Neuronal stem cell (in vitro differentiated cells): ENCODE measurements at places on chromosomes 3 and 15.

DNA sequence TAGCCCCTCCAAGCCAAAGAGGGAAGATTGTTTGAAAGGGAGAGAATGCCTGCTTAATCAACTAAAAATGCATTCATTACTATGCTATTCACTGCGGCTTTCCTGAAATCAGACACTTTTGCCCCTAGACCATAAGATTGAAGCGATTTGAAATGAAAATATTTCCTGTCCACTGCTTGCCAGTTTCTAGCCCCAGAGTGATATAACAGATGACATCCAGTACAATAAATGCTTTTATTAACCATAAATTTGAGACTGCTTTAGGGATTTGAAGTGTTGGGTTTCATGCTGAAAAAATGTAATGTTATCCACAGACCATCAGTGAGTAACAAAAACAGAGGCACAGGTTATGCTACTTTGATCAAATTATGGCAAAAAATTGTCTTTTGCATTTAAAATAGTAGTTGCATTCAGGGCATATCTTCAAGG, 14.1 kb downstream of the IL17RD start:
- H3K36me3 ChIP-seq, result peaks cover 15% of the 10 kb centered on the region
- H3K27ac ChIP-seq, result no peak overlapping the region
- H3K4me3 ChIP-seq, result no peak overlapping the region
- DNase-seq, result no peak
- no peaks in the 10 kb centered on the region for H3K27me3 ChIP-seq

DNA sequence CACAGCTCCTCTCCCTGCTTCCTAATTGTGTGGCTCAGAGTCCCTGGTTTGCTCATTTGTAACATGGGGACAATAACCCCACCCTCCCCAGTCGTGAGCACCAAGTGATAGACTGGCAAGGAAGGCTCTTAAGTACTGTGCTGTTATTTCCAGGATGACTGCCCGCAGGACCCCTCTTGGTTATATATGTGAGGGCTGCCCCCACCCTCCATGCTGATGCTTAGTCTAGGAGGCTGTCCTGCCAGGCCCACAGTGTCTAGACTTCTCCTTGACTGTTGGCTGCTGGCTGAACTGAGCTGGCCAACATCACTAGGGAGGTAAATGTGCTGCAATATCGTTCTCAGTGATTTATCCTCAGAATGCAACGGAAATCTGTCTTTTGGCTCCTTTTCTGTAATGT, 45.1 kb downstream of the RAB11A start:
- H3K27ac ChIP-seq, result no peak overlapping the region
- H3K4me3 ChIP-seq, result no peak overlapping the region
- H3K4me1 ChIP-seq, result peaks cover 7% of the 10 kb centered on the region
- peaks cover 3% of the 10 kb centered on the region for H3K36me3 ChIP-seq
- H3K27me3 ChIP-seq, result no peaks in the 10 kb centered on the region

- no peak overlapping the region for H3K27ac ChIP-seq
- H3K4me3 ChIP-seq, result peak overlapping the region; percentile 97
- no peaks in the 10 kb centered on the region for H3K4me1 ChIP-seq
Measured at GRCh38 chr3:160401291-160402095, 2.0 kb downstream of the SMC4 start.

GRCh38 chr15:98138910-98139309, 178.4 kb downstream of the ARRDC4 start:
- no peak for DNase-seq
- H3K27ac ChIP-seq, result no peak overlapping the region
- no peaks in the 10 kb centered on the region for H3K4me1 ChIP-seq
- H3K36me3 ChIP-seq, result no peaks in the 10 kb centered on the region
- no peak overlapping the region for H3K4me3 ChIP-seq

DNA sequence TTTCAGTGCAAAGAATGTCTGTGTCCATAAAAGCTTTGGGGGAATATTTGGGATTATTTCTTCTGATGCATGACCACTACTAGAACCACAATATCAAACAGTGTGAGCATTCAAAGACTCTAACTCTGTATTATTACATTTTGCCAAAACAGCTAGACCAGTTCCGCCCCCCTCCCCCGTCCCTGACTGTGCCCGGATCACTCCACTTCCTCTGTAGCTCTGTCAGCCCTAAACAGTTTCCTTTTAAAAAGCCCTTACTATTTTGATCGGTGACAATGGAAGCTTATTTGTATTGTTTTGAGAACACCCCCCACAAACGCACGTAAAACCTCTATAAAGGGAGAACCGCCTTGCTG, 36.6 kb upstream of the EPHB3 start:
- no peak for DNase-seq
- peak overlapping the region; percentile 41 for H3K4me3 ChIP-seq
- H3K27me3 ChIP-seq, result no peaks in the 10 kb centered on the region
- H3K36me3 ChIP-seq, result no peaks in the 10 kb centered on the region
- no peak overlapping the region for H3K27ac ChIP-seq

DNA sequence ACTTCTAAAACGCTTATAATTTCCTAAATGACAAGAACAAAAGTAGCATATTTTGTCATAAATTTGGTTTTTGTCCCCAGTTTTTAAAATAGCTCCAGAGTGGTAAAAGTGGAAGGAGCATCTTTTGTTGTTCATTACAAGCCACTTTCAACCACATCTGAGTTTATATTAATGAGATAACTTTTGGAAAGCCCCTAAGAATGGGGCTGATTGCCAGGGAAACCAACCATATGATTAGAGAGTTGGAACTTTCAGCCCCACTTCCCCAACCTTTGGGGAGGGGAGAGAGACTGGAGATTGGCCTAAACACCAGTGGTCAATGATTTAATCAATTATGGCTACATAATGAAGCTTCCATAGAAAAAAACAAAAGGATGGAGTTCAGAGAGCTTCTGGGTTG, 57.4 kb downstream of the CPA3 start:
- no peak overlapping the region for H3K27ac ChIP-seq
- H3K27me3 ChIP-seq, result no peaks in the 10 kb centered on the region
- no peak for DNase-seq

DNA sequence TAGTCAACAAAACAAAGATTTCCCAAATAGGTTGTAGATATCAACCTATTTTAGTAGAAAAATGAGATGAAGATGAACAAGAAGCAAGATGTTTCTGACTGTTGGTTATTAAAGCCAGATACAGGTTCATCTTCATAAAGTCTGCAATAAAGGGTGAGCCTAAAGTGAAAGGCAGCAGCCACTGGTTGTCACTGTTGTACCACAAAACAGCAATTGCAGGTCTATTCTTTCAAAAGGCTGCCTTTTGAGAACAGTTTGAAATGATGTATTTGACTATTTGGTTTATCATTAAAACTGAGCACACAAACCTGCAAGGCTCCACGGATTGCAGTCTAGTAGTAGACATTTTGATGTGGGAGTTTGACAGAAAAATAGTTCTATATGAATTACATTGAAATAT, 543.4 kb downstream of the GBE1 start:
- H3K27ac ChIP-seq, result no peak overlapping the region
- H3K4me1 ChIP-seq, result no peaks in the 10 kb centered on the region
- H3K36me3 ChIP-seq, result no peaks in the 10 kb centered on the region
- H3K4me3 ChIP-seq, result no peak overlapping the region
- DNase-seq, result peak; percentile 9
- H3K27me3 ChIP-seq, result no peaks in the 10 kb centered on the region

DNA sequence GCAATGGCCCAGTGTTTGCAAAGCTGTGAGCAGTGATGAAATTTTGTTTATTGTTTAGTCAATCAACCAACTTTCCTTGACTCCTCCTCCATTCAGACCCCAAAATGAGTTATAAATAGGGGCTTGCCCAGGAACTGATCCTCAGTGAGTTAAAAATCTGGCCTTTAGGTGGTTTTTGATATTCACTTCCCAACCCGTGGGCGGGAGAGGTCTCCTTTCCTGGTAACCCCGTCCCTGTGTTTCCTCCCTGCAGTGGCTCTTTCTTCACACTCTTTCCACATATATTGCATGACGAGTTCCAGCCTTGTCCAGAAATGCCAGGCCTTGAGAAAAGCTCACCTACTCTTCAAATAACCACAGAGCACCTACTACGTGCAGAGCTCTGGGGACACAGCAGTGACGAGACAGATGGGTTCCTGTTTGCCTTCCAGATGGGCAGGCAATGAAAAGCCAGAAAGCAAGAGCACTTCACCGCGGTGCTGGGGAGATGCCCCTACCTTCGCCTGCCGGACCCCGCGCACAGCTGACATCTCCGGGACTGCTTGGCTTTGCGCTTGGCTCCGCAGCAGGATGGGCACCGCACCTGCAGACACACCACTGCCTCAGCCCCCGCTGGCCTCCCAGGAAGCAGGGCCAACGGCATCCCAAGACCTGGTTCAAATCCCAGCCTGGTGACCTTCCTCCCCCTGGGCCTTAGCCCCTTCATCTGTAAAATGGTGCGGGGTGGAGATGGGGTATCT, 17.2 kb downstream of the SSUH2 start:
- H3K4me1 ChIP-seq, result peaks cover 11% of the 10 kb centered on the region
- H3K27ac ChIP-seq, result no peak overlapping the region
- H3K36me3 ChIP-seq, result no peaks in the 10 kb centered on the region
- no peak overlapping the region for H3K4me3 ChIP-seq
- no peaks in the 10 kb centered on the region for H3K27me3 ChIP-seq
- no peak for DNase-seq

DNA sequence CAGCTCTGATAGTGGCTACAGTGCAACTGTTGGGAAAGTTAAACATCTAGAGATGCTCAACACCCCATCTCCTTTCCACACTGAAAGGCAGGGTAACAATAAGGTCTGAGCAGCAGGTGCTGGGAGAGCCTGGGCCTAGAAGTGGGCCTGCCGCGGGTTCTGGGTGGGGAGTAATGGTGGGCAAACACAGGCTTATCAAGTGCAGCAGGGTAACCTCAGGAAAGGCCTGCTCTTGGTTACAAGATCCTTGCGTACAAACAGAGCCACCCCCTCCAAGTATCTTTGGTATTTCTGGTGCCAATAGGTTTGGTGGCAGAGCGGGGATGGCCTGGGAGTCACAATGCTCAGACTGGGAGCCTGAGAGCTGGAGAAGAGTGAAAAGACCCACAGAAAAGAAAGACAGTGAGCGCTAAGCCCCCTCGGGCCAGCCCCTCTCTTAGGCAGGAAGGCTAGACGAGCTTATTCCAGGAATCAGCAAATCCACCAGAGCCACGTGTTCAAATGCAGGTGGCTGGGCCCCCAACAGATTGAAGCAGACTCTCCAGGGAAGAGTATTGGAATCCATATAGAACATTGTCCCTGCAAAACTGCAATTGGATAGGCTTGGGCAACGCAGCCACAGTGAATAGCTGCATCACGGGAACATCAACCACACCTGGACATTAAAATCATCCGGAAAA, 2.7 kb downstream of the IQSEC1 start:
- DNase-seq, result no peak
- peaks cover 13% of the 10 kb centered on the region for H3K4me1 ChIP-seq
- H3K36me3 ChIP-seq, result no peaks in the 10 kb centered on the region
- no peak overlapping the region for H3K27ac ChIP-seq
- no peak overlapping the region for H3K4me3 ChIP-seq
- H3K27me3 ChIP-seq, result peaks cover 24% of the 10 kb centered on the region

DNA sequence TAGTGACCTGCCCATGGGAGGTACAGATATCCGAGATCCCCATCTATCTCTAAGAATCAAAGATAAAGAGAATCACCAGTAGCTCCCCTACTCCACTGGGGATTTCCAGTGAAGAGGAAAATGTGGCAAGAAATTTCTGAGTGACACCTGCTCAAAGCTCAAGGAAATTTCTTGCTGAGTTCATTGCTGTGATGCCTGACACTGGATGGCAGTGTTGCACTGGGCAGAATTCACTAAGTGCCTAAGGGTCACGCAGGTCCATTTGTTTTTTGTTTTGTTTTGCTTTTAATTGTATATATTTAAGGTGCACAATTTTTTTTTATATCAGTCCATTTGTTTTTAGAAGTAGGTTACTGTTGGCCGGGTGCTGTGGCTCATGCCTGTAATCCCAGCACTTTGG, 109.5 kb upstream of the KCNAB1 start:
- H3K27me3 ChIP-seq, result no peaks in the 10 kb centered on the region
- no peak overlapping the region for H3K4me3 ChIP-seq
- no peaks in the 10 kb centered on the region for H3K4me1 ChIP-seq
- no peaks in the 10 kb centered on the region for H3K36me3 ChIP-seq

DNA sequence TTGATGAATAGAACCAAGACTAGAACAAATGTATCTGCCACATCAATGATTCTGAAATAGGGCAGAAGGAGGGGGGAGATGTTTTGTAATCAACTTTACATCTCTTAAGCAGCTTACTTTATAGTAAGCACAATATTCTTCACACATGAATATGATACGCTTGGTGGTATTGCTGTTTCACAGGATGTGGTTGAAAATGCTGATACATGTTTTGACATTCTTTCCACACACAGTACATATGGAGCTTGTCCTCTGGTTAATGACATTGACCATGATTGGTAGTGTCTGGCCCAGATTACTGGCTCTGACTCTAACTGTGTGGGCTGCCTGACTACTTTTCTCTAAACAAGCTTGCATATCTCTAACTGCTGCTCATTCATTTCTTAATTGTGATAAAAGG, 168.9 kb downstream of the KLHL25 start:
- H3K4me1 ChIP-seq, result peaks cover 3% of the 10 kb centered on the region
- no peak overlapping the region for H3K4me3 ChIP-seq
- no peak overlapping the region for H3K27ac ChIP-seq

- no peak overlapping the region for H3K27ac ChIP-seq
- no peak overlapping the region for H3K4me3 ChIP-seq
- H3K4me1 ChIP-seq, result peaks cover 35% of the 10 kb centered on the region
- no peak for DNase-seq
Measured at GRCh38 chr3:194306109-194306686, 44.9 kb downstream of the CPN2 start.

- no peaks in the 10 kb centered on the region for H3K27me3 ChIP-seq
- H3K27ac ChIP-seq, result no peak overlapping the region
- DNase-seq, result no peak
- H3K36me3 ChIP-seq, result no peaks in the 10 kb centered on the region
- H3K4me1 ChIP-seq, result no peaks in the 10 kb centered on the region
Measured at GRCh38 chr3:10950476-10951294, 41.9 kb upstream of the SLC6A1 start.

GRCh38 chr15:97547381-97547780, 413.1 kb upstream of the ARRDC4 start:
- H3K36me3 ChIP-seq, result no peaks in the 10 kb centered on the region
- H3K27me3 ChIP-seq, result no peaks in the 10 kb centered on the region
- no peak for DNase-seq
- no peaks in the 10 kb centered on the region for H3K4me1 ChIP-seq
- no peak overlapping the region for H3K27ac ChIP-seq

DNA sequence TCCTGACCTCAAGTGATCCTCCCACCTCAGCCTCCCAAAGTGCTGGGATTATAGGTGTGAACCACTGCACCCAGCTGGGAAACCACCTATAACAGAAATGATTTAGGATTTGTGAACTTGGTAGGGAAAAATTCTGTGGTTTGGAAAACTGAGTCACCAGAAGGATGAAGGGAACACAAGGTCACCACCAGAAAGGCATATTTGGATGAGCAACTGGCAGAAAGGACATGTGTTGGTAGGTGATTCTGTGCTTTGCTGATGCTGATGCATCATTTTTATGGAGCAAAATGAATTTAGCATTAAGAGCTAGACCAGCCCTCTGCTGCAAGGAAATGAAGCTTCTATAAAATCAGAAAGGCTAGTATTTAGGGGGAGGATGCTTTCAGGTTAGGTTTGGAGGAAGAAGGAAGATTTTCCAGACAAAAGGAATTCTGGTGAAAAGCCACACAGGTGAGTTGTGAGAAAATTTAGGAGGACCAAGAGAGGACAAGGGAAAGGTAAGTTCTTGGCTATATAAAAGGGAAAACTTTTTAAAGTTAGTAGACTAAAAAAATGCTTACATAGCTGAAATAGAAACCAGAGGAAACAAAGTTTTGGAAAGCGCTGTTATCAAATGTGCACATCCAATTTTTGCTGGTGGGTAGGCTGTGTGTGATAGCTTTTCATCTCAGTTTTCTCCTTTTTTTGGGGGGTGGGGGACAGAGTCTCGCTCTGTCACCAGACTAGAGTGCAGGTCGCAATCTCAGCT, 3.6 kb downstream of the PXK start:
- H3K4me1 ChIP-seq, result peaks cover 2% of the 10 kb centered on the region
- H3K36me3 ChIP-seq, result no peaks in the 10 kb centered on the region
- peaks cover 2% of the 10 kb centered on the region for H3K27me3 ChIP-seq
